ENCODE measurements at places on chromosomes 11 and 22. TPM values are rescaled to one million over a fixed set of nuclear protein-coding genes. Genes with fewer than 3 reads are reported as not detected.
A peak's percentile ranks its signal among the peaks of the same experiment; 100 is the strongest.

USP35 gene
- polyA plus RNA-seq: 0.20 TPM

CBY1 gene
- 4.5 TPM for polyA plus RNA-seq

ANKK1 gene
- not detected for polyA plus RNA-seq

MS4A4A gene
- polyA plus RNA-seq: 0.15 TPM

DNA sequence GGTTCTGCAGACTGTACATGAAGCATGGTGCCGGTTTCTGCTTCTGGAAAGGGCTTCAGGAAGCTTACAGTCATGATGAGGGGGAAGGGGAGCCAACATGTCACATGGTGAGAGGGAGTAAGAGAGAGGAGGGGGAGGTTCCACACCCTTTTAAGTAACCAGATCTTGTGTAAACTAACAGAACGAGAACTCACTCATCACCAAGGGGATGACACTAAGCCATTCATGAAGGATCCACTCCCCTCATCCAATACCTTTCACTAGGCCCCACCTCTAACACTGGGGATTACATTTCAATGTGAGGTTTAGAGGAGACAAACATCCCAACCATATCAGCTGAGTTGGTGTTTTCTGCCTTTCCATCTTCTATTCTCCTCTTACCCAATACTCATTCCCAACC, 83.5 kb downstream of the BDNF start:
- DNase-seq: no peak
- H3K27me3 ChIP-seq: peaks cover 4% of the 10 kb centered on the region
- H3K27ac ChIP-seq: no peak overlapping the region
- no peak overlapping the region for H3K4me3 ChIP-seq
- H3K36me3 ChIP-seq: no peaks in the 10 kb centered on the region

DNA sequence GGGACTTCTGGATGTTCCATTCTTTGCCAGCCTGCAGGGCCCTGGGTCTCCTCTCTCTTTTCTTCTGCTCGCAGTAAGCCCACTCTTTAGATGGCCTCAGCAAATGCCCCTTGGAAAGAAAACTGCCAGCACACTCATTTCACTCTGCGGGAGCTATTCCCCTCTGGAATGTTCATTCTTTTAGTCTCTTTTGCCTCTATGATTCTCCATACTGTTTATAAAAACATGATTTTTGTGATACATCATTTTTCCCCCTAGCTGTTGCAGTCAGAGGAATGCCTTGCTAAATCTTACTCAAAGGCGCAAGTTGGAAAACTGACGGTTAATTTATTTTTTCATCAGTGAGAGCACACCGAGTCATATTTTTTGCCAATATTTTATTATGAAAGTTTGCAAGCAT, 184.9 kb downstream of the SNX19 start:
- H3K36me3 ChIP-seq: peaks cover 7% of the 10 kb centered on the region
- H3K4me3 ChIP-seq: no peak overlapping the region
- DNase-seq: no peak

DNA sequence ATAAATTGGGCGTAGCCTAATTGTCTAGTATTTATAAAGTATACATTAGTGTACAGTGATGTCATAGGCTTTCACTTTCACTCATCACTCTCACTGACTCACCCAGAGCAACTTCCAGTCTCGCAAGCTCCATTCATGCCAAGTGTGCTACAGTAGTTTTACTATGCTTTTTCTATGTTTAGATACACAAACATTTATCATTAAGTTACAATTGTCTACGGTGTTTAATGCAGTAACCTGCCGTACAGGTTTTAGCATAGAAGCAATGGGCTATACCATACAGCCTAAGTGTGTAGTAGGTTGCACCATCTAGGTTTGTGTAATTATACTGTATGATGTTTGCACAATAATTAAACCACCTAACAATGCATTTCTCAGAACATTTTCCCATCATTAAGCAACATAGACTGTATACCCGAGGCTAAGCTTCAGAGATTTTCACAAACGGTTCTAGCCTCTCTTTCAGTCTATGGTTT, 17.5 kb downstream of the OR9G1 start:
- H3K27me3 ChIP-seq: no peaks in the 10 kb centered on the region
- H3K4me3 ChIP-seq: no peak overlapping the region
- no peaks in the 10 kb centered on the region for H3K4me1 ChIP-seq
- no peak overlapping the region for H3K27ac ChIP-seq
- no peak for DNase-seq

DNA sequence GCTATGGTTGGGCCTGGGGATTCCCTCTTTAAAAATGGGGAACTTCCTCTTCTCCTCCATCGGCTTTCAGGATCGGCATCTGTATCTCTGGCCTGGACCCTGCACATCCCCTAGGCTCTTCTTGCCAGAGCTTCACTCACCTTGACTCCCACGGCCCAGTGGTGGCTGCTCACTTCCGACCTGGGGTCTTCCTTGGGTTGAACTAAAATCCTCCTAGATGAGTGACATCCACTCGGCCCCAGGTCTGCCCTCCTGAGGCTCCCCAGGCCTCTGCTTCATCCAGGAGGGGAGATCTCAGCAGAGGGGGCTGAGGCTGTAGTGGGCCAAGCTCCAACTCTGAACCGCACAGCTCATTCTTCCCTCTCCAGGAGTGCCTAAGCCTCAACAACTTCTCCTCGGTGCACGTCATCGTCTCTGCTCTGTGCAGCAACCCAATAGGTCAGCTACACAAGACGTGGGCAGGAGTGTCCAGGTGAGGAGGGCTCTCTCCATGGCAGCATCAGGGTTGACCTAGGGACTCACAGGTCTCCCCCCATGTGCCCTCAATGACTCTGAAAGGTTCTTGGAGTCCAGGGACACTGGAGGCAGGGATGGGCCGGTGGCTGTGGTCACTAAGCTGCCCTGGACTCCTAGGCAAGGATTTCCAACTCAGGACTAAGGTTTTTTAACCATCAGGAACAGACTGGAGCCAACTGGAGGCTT, 3.3 kb downstream of the RGL4 start:
- peaks cover 4% of the 10 kb centered on the region for H3K27me3 ChIP-seq
- H3K4me1 ChIP-seq: peaks cover 40% of the 10 kb centered on the region
- H3K36me3 ChIP-seq: no peaks in the 10 kb centered on the region
- DNase-seq: no peak
- no peak overlapping the region for H3K4me3 ChIP-seq

GRCh38 chr11:102813484-102813883, 15.5 kb upstream of the MMP1 start:
- no peaks in the 10 kb centered on the region for H3K4me1 ChIP-seq
- peaks cover 6% of the 10 kb centered on the region for H3K27me3 ChIP-seq
- no peak overlapping the region for H3K4me3 ChIP-seq
- no peak overlapping the region for H3K27ac ChIP-seq

DNA sequence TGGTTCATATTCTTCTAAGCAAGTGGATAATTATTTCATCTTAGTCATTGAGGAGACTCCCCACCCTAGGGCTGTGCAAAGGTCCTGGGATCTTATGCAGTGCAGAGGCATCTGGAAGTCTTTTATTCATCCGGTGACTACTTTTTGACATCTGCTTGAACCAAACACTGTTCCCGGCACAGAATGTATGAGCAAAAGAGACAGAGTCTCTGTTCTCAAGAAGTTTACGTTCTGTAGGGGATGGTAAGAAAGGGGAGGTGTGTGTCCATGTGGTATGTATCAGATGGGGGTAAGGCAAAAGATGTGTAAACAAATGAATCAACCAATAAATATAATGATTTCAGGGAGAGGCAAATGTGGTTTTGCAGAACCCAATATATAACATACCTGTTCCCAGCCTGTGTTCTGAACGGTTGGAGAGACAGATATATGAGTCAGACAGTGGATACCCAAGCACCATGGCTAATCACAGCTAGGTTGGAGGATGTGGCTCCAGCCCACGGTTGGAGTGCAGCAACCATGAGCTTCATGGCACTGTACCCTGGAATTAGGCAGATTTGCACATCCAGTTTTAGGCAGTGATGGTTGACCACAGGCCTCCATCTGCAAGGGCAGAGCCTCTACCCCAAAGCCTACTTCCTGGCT, 75.1 kb upstream of the CADM1 start:
- H3K27me3 ChIP-seq: no peaks in the 10 kb centered on the region
- no peaks in the 10 kb centered on the region for H3K36me3 ChIP-seq
- no peak overlapping the region for H3K27ac ChIP-seq
- H3K4me3 ChIP-seq: no peak overlapping the region
- H3K4me1 ChIP-seq: no peaks in the 10 kb centered on the region

DNA sequence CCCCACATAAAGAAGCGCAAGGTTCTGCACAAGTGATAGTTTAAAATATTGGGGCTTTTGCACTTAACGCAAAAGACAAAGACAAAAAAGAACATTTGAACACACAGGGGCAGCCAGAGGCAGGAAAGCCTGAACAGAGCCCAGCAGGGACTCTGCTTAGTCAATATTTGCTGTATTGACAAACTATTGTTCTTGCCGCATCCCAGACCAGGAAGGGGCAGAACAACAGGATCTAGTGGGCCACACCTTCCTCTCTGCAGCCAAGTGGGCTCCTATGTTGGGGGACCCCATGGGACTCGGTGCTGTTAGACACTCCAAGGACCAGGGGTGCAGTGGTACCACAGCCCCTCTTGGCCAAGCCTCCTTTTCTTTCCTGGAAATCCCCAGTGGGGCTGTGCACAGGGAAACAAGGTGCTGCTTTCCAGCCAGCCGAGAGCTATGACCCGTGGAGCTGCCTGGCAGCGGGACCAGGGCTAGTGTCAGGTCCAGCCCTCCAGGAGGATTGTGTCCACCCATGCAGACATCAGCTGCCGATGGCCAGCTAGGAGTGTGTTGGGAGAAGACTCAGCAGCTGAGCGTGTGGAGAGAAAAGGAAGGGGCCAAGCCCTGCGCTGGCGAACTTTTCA, 43.3 kb upstream of the ANO1 start:
- H3K27me3 ChIP-seq: peaks cover 3% of the 10 kb centered on the region
- H3K4me3 ChIP-seq: no peak overlapping the region
- no peak for DNase-seq
- H3K36me3 ChIP-seq: no peaks in the 10 kb centered on the region
- H3K27ac ChIP-seq: no peak overlapping the region

GRCh38 chr22:19992481-19992911, 24.1 kb downstream of the ARVCF start:
- no peak overlapping the region for H3K27ac ChIP-seq
- DNase-seq: no peak
- H3K36me3 ChIP-seq: no peaks in the 10 kb centered on the region
- no peaks in the 10 kb centered on the region for H3K4me1 ChIP-seq

DNA sequence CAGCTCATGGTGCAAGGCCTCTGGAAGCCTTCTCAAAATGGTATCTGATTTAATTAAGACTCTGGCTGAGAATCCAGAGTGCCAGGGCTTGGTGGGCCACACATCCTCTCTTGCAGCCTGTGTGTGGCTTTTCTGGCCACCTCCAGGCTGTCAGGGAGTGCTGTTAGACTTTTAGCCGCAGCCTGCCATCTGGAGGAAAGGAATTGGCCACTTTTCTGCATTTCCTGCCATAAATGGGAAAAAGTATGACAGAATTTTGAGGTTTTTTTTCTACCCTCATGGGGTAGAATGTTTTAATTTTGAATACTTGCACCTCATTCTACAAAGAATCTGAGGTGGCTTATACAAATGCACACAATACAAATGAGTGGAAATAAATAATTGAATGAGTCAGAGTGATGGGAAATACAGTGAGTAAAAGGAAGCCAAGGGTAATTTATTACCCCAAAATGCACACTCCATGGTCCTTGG, 218.4 kb downstream of the ADAMTS15 start:
- H3K27me3 ChIP-seq: no peaks in the 10 kb centered on the region
- no peak for DNase-seq
- no peaks in the 10 kb centered on the region for H3K4me1 ChIP-seq
- no peak overlapping the region for H3K4me3 ChIP-seq

- peaks cover 2% of the 10 kb centered on the region for H3K36me3 ChIP-seq
- DNase-seq: no peak
- peaks cover 20% of the 10 kb centered on the region for H3K4me1 ChIP-seq
- H3K27me3 ChIP-seq: peaks cover 2% of the 10 kb centered on the region
- peak overlapping the region; percentile 47 for H3K4me3 ChIP-seq
These were observed 2.2 kb downstream of the SLC37A4 start for GRCh38 chr11:119028346-119029068.

DNA sequence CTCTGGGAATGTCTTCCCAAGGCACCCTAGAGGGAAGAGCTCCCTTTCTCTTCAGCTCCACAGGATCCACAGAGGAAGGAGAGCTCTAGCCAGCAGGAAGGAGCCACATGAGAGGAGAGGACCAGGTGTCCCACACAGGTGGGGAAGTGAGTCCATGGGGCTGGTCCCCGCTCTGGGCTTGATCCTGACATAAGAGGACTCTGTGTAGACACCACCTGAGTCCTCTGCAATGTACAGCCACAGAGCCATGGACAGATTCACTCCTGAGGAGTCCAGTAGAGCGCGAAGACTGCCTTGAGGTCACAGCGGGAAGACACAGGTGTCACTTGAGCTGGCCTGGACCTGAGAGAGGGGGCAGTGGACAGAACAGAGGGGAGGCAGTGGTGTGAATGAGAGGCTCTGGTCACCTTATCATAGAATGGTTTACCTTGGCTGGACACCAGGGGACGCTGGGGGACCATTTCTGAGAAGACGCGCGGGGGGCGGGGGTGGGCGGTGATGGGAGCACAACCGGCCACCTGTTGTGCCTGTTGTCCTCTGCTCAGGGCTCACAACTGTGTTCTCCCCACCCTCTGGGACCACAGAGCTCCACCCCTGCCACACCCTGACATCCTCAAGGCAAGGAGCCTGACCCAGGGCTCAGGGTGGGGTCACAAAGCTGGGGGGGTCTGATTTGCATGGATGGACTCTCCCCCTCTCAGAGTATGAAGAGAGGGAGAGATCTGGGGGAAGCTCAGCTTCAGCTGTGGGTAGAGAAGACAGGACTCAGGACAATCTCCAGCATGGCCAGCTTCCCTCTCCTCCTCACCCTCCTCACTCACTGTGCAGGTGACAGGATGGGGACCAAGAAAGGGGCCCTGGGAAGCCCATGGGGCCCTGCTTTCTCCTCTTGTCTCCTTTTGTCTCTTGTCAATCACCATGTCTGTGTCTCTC, 128.2 kb downstream of the ZNF280B start:
- DNase-seq: no peak
- H3K4me3 ChIP-seq: no peak overlapping the region

- H3K4me3 ChIP-seq: no peak overlapping the region
- H3K27me3 ChIP-seq: no peaks in the 10 kb centered on the region
- no peak overlapping the region for H3K27ac ChIP-seq
- no peak for DNase-seq
- no peaks in the 10 kb centered on the region for H3K36me3 ChIP-seq
These were observed 372.0 kb upstream of the LUZP2 start for GRCh38 chr11:24124876-24125275.

GRCh38 chr22:50190941-50191741, 5.4 kb downstream of the TRABD start:
- H3K27ac ChIP-seq: peak overlapping the region; percentile 99
- DNase-seq: peak; percentile 90
- no peaks in the 10 kb centered on the region for H3K36me3 ChIP-seq
- peaks cover 48% of the 10 kb centered on the region for H3K4me1 ChIP-seq
